Body of pancreas (tissue), 4 donors: ENCODE measurements at places on chromosomes 4 and X.

DNA sequence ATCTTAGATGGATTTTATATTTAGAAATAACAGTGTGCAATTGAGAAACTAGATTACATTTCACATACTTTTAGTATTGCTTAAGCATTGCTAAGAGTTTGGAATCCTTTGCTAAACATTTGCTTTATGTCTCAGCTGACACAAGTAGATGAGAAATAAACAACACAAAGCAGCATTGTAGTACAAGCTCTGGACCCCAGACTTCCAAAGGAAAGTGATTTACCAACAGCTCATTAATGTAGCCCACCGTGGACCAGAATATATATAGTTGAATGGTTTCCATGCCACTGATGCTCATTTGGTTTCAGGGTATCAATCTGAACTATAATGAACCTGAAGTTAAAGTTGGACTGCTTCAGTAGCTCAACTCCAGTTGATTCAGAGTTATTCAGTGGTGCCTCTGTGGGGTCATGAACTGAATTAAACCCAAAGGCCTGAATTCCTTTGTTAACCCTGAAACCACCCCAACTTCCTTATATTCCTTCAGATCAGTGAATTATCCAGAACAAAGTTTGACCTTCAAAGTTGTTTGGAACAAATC is 132.1 kb upstream of the NEIL3 start:
- H3K27me3 ChIP-seq = no peaks in the 10 kb centered on the region
- peak overlapping the region; percentile 7 for H3K27ac ChIP-seq
- H3K4me1 ChIP-seq = no peaks in the 10 kb centered on the region
- H3K36me3 ChIP-seq = no peaks in the 10 kb centered on the region

- H3K4me1 ChIP-seq = peaks cover 27% of the 10 kb centered on the region
- H3K27me3 ChIP-seq = no peaks in the 10 kb centered on the region
- peak overlapping the region; percentile 74 for H3K27ac ChIP-seq
Observed at GRCh38 chr4:76950052-76950955, 752 bp downstream of the SEPTIN11 start.

- H3K36me3 ChIP-seq = no peaks in the 10 kb centered on the region
- no peaks in the 10 kb centered on the region for H3K27me3 ChIP-seq
- peaks cover 9% of the 10 kb centered on the region for H3K4me1 ChIP-seq
- peak overlapping the region; percentile 34 for H3K27ac ChIP-seq
- no peak overlapping the region for H3K4me3 ChIP-seq
- DNase-seq = no peak
Observed at GRCh38 chrX:15607067-15607466, 6.3 kb upstream of the ACE2 start.

- H3K36me3 ChIP-seq = no peaks in the 10 kb centered on the region
- no peak for DNase-seq
- peaks cover 14% of the 10 kb centered on the region for H3K4me1 ChIP-seq
- no peak overlapping the region for H3K4me3 ChIP-seq
- no peaks in the 10 kb centered on the region for H3K27me3 ChIP-seq
Observed at GRCh38 chr4:26126143-26126718, 194.6 kb upstream of the RBPJ start.

DNA sequence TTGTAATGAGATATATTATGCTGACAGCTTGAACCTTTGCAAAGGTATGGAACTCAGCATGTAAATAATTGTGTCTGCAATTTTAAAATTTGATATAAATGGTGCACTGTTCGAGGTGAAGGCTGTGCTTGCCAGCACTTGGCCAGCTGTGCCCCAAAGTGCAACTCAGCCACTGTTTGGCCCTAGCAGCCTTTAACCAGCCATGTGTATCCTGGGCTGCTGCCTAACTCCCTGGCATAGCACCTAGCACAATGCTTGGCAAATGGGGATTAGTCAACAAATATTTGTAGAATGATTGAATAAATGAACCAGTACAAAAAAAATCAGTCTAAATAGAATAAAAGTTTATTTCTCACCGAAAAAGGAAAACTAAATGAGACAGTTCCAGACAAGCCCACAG is 83.8 kb upstream of the ZIC3 start:
- no peak overlapping the region for H3K4me3 ChIP-seq
- no peaks in the 10 kb centered on the region for H3K27me3 ChIP-seq
- no peak overlapping the region for H3K27ac ChIP-seq
- no peaks in the 10 kb centered on the region for H3K36me3 ChIP-seq

- H3K4me1 ChIP-seq = no peaks in the 10 kb centered on the region
- H3K4me3 ChIP-seq = no peak overlapping the region
- H3K36me3 ChIP-seq = no peaks in the 10 kb centered on the region
- H3K27me3 ChIP-seq = no peaks in the 10 kb centered on the region
Observed at GRCh38 chr4:45663003-45663402, 460.9 kb downstream of the GABRG1 start.

DNA sequence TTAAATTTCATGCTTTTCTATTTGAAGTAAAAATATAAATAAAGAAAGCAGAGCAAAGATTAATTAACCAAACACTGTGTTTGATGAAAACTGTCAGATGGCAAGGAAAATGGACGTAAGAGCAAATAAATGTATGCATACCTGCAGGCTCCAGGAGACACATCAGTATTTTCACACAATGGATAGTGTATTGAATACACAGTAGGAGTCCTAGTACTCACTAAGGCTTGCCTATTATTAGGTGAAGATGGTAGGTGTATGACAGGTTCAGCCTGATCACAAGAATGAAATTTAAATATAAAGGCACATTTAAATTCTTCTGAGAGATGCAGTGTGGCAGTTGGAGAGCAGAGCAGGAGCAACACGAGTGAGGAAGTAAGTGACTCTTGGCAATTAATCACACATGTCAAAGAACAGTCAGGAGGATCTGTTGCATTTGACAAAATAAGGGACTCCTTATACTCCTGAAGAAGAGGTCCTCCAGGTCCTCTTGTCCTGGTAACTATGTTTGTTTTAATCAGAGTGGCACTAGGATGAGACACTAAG is 106.0 kb upstream of the NDST4 start:
- H3K4me1 ChIP-seq = no peaks in the 10 kb centered on the region
- H3K27me3 ChIP-seq = no peaks in the 10 kb centered on the region
- no peak overlapping the region for H3K27ac ChIP-seq

DNA sequence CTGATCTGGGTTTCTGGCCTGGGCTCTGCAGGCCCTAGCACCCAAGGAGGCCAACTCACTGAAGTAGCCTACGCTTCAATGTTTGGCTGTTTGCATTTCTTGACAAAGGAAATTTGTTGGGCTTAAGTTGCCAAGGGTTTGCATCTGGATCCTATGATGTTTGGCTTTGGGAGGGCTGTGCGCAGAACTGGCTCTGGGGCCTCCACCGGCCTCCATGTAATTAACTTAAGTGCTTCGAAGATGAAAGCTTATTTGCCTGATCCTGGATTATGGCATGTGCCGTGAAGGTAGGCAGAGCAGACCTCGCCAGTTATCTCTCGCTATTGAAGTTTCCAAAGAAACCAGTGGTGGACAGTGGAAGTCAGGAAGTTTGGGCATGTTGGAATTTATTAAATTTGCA is 124.3 kb upstream of the STX18 start:
- H3K27me3 ChIP-seq = no peaks in the 10 kb centered on the region
- no peak overlapping the region for H3K4me3 ChIP-seq
- no peak for DNase-seq
- no peak overlapping the region for H3K27ac ChIP-seq
- H3K4me1 ChIP-seq = no peaks in the 10 kb centered on the region
- no peaks in the 10 kb centered on the region for H3K36me3 ChIP-seq

DNA sequence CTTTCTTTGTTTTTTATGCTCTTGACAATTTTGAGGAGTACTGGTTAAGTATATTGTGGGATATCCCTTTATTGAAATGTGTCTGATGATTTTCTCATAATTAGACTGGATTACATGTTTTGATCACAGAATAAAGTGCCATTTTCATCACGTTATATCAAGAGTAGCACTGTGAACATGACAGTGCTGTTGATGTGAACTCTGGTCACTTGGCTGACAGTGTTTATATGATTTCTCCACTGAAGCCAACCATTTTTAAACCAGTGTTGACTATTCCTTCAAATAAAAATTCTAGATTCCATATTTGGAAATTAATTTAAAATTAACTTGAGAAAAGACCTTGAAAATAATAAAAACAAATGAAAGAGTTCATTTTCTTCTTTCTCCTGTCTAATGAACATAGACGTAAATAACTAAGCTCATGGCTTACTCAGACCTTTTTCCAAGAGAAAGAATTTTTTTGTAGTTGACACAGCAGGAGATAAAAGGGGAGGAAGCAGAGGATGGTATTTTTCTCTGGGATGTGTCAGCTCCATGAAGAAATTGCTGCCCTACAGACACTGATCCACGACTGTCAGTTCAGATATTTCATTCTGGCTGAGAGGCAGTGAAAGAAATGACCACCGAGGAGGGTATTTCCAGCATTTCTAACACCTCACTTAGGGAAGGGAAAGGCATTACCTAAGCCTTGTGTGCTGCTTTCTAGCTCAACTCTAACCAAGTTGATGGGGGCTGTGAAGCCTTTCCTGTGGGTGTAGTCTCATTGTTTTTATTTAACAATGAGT is 150.9 kb upstream of the ANK2 start:
- no peaks in the 10 kb centered on the region for H3K36me3 ChIP-seq
- DNase-seq = no peak
- H3K4me3 ChIP-seq = no peak overlapping the region
- no peak overlapping the region for H3K27ac ChIP-seq
- H3K27me3 ChIP-seq = no peaks in the 10 kb centered on the region

- peaks cover 8% of the 10 kb centered on the region for H3K4me1 ChIP-seq
- H3K27ac ChIP-seq = no peak overlapping the region
- H3K4me3 ChIP-seq = no peak overlapping the region
- H3K27me3 ChIP-seq = no peaks in the 10 kb centered on the region
Observed at GRCh38 chr4:98481167-98481566, 177.2 kb downstream of the TSPAN5 start.

DNA sequence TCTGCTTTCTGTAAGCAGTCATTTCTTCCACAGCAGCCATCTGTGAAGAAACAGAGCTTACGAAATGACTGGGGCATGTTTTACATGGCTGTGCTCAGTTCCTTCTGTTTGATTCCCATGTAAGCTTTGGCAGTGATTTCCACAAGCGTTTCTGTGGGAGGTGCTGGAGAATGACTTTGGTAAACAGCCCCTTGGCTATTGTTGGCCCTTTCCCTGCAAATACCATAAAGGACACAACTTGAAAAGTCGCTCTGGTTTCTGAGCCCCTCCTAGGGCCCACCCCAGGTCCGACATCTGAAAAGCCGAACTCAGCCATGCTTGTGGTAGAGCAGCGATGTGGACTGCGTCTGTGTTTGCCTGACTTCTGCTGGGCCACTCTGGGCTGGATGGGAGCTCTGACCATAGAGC is 3.7 kb downstream of the LIMCH1 start:
- no peaks in the 10 kb centered on the region for H3K27me3 ChIP-seq
- no peak for DNase-seq
- no peak overlapping the region for H3K4me3 ChIP-seq
- H3K4me1 ChIP-seq = no peaks in the 10 kb centered on the region
- H3K36me3 ChIP-seq = no peaks in the 10 kb centered on the region

GRCh38 chr4:5365071-5366008 is 314.1 kb downstream of the STK32B start:
- peaks cover 12% of the 10 kb centered on the region for H3K4me1 ChIP-seq
- peak; percentile 39 for DNase-seq
- no peak overlapping the region for H3K4me3 ChIP-seq
- H3K27ac ChIP-seq = peak overlapping the region; percentile 72
- H3K36me3 ChIP-seq = no peaks in the 10 kb centered on the region

GRCh38 chrX:7926914-7927258 is 327 bp downstream of the PNPLA4 start:
- H3K27me3 ChIP-seq = no peaks in the 10 kb centered on the region
- no peak for DNase-seq
- peak overlapping the region; percentile 91 for H3K27ac ChIP-seq

DNA sequence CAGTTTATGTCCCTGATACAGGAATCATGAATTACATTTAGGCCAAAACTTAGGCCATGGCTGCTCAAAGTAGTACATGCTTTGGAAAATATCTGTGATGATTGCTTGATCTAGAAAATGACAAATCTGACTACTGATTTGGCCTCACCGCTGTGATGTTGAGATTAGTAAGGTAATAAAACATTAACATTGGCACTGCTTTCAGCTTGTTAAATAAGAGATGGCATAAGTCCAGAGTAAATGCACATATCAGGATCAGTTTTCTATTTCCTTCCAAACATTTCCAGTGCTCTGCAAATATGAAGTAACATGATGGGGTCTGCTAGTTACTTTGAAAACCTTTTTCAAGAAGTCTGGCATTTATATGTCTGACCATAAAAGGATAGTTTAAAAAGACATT is 687.3 kb upstream of the ACTRT1 start:
- DNase-seq = no peak
- no peaks in the 10 kb centered on the region for H3K27me3 ChIP-seq
- H3K36me3 ChIP-seq = no peaks in the 10 kb centered on the region
- peaks cover 6% of the 10 kb centered on the region for H3K4me1 ChIP-seq
- H3K27ac ChIP-seq = no peak overlapping the region

GRCh38 chrX:151970661-151971060 is 3.8 kb downstream of the GABRE start:
- H3K4me1 ChIP-seq = peaks cover 9% of the 10 kb centered on the region
- no peaks in the 10 kb centered on the region for H3K27me3 ChIP-seq
- H3K27ac ChIP-seq = no peak overlapping the region
- no peak overlapping the region for H3K4me3 ChIP-seq
- peak; percentile 49 for DNase-seq

- no peak overlapping the region for H3K4me3 ChIP-seq
- DNase-seq = peak; percentile 38
- no peak overlapping the region for H3K27ac ChIP-seq
- no peaks in the 10 kb centered on the region for H3K27me3 ChIP-seq
Observed at GRCh38 chr4:184848510-184848909, 22.7 kb upstream of the ACSL1 start.

GRCh38 chr4:147927377-147928137 is 195.7 kb downstream of the ARHGAP10 start:
- H3K27ac ChIP-seq = no peak overlapping the region
- no peaks in the 10 kb centered on the region for H3K27me3 ChIP-seq
- H3K4me1 ChIP-seq = no peaks in the 10 kb centered on the region
- peak; percentile 17 for DNase-seq

GRCh38 chr4:45578874-45579273 is 545.0 kb downstream of the GABRG1 start:
- no peaks in the 10 kb centered on the region for H3K27me3 ChIP-seq
- H3K4me3 ChIP-seq = no peak overlapping the region
- H3K27ac ChIP-seq = no peak overlapping the region

DNA sequence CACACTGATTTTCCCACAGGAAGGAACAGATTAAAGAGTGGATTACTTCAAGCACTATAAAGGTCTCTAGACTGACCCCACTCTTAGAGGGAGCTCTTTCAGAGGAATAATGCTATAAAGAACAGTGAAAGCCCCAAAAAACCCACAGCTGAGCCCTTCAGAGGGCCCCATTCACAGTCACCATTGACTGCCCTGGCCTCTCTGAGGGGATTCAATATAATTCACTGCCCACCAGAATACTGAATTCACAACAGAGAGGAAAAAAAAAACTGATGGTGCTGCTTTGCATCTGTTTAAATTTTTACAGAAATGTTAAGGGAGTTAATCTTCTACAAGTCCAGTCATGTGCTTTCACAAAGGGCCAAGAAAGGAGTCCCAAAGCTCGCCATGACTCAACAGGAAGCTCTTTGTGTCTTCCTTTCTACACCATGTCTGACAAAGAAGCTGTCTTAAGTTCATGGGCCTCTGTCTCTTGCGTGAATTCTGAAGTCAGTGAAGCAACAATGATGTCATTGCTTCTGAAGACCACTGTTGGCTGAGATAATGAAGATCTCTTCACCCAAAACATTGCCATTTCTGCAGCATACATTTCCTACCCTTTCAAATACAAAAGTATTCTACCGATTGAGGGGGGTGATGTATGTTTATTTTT is 174.9 kb downstream of the ADAMTS3 start:
- no peak overlapping the region for H3K27ac ChIP-seq
- no peaks in the 10 kb centered on the region for H3K36me3 ChIP-seq
- no peaks in the 10 kb centered on the region for H3K27me3 ChIP-seq
